ENCODE measurements at places on chromosomes 11 and 22. TPM values are rescaled to one million over a fixed set of nuclear protein-coding genes. Genes with fewer than 3 reads are reported as not detected.

DNA sequence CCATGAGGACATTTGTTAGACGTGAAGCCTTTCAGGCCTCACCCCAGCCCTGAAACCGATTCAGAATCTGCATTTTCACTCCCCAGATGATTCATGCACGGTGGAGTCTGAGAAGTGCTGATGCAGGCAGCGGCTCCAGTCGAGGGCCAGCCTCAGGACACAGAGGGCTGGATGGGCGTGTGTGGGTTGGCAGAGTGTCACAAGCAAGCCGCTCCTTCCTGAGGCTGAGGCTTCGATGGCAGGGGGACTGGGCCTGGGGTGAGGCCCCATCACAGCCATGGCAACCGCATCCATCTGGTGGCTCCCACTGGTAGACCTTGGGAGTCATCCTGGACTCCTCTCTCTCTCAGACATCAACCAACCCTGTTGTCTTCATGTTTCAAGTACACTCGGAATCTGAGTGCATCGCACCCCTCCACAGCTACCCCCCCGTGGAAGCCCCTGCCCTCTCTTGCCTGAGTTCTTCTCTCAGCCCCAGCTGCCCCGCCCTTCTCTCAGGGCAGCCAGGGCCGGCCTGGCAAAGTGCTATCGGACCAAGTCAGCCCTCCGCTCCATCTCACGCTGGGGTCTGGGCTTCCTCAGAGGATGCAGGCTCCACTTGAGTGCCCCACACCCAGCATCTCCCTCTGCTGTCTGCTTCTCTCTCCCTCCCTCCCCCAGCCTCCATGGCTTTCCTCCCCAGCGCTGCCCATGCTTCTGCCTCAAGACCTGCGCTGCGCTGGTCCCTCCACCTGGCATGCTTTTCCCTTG, 10.6 kb downstream of the KCNC1 start:
- H3K36me3 ChIP-seq, result no peaks in the 10 kb centered on the region
- DNase-seq, result no peak
- H3K4me3 ChIP-seq, result no peak overlapping the region
- no peaks in the 10 kb centered on the region for H3K27me3 ChIP-seq

DNA sequence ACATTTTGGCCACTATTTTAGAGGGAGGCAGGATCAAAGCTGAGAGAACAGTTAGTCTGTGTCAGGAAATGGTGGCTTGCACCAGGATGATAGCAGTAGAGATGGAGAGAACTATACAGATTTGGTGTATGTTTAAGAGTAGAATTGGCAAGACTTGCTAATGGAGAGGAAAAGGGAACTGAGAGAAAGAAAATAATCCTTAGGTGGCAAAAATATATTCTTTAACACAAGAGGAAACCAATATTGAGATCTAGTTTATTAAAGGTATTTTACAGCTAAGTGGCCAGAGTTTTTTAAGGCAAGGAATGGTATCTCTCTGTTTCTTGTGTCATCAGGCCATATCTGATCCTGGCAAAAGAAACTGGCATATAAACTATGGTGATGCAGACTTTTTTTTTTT, 278.8 kb downstream of the TMEM135 start:
- H3K27me3 ChIP-seq, result no peaks in the 10 kb centered on the region
- H3K27ac ChIP-seq, result no peak overlapping the region
- peaks cover 6% of the 10 kb centered on the region for H3K36me3 ChIP-seq
- H3K4me1 ChIP-seq, result no peaks in the 10 kb centered on the region
- no peak for DNase-seq

DNA sequence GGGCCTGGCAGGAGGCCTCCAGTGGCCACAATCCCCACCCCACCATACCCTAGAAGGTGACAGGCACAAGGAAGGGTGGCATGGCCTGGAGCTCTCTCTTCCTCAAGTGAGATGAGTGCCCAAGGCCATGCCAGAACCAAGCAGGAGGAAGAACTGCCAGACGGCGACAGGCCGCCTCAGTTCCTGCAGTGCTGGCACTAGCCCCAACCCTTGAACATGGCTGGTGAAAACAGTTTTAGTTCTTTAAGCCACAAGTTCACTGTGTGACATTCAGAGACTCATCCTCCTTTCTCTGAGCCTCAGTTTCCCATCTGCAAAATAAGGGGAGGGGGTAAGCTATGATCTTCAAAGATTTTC, 9.8 kb downstream of the CHRDL2 start:
- H3K27ac ChIP-seq, result no peak overlapping the region
- H3K27me3 ChIP-seq, result no peaks in the 10 kb centered on the region

DNA sequence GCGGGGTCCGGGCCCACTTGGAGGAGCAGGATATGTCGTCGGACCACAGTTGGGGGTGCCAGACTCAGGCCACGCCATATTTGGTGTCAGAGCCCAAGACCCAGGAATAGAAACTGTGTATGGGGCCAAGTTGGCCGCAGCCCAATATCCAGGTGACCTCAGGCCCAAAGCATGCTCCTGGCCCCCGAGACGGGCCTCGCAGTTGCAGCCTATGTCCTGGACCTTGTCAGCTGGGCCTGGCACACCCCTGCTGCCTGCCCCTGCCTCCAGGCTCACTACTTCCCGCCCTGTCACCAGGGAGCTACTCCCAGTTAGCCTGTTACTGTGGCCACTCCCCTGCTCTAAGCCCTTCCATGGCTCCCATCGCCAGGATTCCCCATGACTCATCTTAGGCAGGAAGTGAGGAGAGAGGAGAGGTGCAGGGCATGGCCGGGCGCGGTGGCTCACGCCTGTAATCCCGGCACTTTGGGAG, 23.1 kb downstream of the A4GALT start:
- no peaks in the 10 kb centered on the region for H3K4me1 ChIP-seq
- no peak overlapping the region for H3K27ac ChIP-seq
- H3K4me3 ChIP-seq, result no peak overlapping the region
- H3K27me3 ChIP-seq, result no peaks in the 10 kb centered on the region

DNA sequence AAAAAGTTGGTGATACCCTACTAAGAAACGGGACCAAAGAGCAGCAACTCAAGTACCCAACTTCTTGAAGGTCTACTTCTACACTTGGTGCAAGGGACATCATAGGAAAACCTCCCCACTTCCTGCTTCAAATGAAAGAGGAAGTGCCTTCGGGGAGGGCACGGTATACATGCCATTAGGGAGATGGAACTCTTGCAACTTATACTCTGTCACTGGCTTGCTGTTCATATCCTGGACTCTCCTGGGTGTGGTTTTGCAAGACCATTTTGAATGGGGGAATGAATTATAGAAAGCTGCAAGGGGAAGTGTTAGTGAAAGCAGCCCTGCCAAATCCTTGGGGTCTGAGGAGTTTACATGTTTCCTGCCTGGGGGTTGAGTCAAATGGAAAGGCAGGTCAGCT, 41.9 kb downstream of the CSNK2A3 start:
- H3K27me3 ChIP-seq, result no peaks in the 10 kb centered on the region
- H3K27ac ChIP-seq, result no peak overlapping the region
- DNase-seq, result no peak
- H3K4me1 ChIP-seq, result peaks cover 8% of the 10 kb centered on the region
- no peak overlapping the region for H3K4me3 ChIP-seq

DNA sequence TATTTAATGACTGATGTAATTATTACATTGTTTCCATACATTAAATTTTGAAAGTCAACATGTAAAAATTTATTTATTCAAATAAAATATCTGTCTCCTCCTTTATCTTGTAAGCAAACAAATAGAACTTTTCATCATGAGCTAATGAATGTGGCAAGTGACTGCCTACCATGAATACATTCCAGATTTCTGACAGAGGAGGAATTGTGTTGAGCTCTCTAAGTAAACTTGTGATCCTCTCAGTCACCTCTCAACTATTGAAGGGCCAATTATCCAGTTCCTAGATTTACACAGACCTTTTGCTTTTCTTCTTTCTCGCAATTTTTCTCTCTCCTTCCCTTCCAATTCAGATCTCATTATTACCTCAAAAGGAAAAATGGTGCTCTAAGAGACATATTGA, 21.5 kb downstream of the PRRG4 start:
- no peak for DNase-seq
- no peaks in the 10 kb centered on the region for H3K27me3 ChIP-seq
- H3K27ac ChIP-seq, result no peak overlapping the region
- H3K36me3 ChIP-seq, result no peaks in the 10 kb centered on the region
- H3K4me3 ChIP-seq, result no peak overlapping the region

GRCh38 chr11:569158-569885, 6.9 kb upstream of the PHRF1 start:
- H3K4me1 ChIP-seq, result no peaks in the 10 kb centered on the region
- peak; percentile 80 for DNase-seq
- no peaks in the 10 kb centered on the region for H3K36me3 ChIP-seq
- peak overlapping the region; percentile 51 for H3K27ac ChIP-seq
- H3K4me3 ChIP-seq, result peak overlapping the region; percentile 55
- no peaks in the 10 kb centered on the region for H3K27me3 ChIP-seq

GRCh38 chr11:133228471-133229329, 303.6 kb downstream of the OPCML start:
- DNase-seq, result peak; percentile 21
- H3K4me1 ChIP-seq, result no peaks in the 10 kb centered on the region
- no peaks in the 10 kb centered on the region for H3K27me3 ChIP-seq
- H3K36me3 ChIP-seq, result no peaks in the 10 kb centered on the region
- H3K27ac ChIP-seq, result no peak overlapping the region
- H3K4me3 ChIP-seq, result no peak overlapping the region

DNA sequence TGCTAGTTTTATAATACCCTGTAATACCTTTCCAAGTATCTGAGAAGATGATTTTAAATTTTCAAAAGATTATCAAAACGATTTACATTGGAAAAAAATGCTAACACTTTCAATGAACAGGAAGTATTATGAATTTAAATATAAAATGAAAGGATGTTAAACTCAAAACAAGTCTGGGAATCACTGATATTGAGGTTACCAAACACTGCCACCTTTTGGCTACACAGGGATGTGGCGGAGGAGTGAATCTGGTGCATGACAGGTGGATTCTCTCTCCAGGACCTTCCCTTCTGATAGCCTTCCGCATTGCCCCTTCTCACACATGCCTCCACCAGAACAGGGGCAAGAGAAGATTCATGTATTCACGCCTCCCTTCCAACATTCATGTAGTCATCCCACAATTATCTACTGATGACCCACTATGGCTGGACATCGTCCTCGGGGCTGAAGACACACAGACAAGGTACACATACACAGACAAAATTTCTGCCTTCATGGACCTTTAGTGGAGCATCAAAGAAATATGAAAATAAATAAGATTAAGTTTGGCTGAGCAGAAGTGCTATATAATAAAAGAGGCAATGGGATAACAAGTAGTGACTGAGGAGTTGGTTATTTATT, 34.7 kb downstream of the ATG16L2 start:
- H3K27ac ChIP-seq, result no peak overlapping the region
- no peak overlapping the region for H3K4me3 ChIP-seq
- DNase-seq, result no peak
- H3K36me3 ChIP-seq, result no peaks in the 10 kb centered on the region

GRCh38 chr11:68690671-68691401, 6.5 kb downstream of the GAL start:
- peaks cover 3% of the 10 kb centered on the region for H3K27me3 ChIP-seq
- H3K27ac ChIP-seq, result no peak overlapping the region
- no peak overlapping the region for H3K4me3 ChIP-seq
- DNase-seq, result no peak
- no peaks in the 10 kb centered on the region for H3K36me3 ChIP-seq

DNA sequence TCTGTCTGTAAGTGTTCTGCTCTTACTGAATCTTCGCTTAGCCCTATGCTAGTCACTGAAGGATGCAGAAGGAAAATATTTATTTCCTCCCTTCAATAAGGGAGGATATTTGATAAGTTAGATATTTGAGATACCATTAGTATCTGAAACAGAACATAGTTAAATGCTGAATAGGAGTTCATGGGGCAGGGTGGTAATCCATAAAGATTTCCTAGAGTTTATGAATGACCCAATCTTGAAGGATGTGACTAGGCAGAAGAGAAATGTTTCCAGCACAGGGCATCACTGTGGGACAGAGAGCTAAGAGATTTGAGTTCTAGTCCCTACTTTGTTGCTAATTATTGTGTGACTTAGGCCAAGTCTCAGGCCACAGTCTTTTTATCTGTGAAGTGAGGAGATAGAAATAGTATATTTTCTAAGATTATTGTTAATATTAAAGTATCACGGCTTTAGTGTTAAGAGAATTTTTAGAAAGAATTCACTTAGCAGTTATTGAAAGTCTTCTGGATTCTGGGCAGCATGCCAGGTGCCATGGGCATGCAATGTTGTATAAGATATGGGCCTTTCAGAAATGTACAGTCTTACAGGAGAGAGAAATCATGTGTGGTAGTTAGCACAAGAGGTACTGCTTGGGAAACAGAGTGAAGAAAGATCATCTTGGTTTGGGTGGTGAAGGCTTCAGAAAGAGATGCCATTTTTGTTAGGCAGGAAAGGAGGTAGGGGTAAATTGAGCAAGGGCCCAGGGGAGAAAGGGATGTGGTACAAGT, 24.0 kb downstream of the SWAP70 start:
- H3K27ac ChIP-seq, result no peak overlapping the region
- no peaks in the 10 kb centered on the region for H3K27me3 ChIP-seq
- H3K36me3 ChIP-seq, result peaks cover 3% of the 10 kb centered on the region
- peaks cover 12% of the 10 kb centered on the region for H3K4me1 ChIP-seq
- peak; percentile 28 for DNase-seq
- no peak overlapping the region for H3K4me3 ChIP-seq

- H3K27me3 ChIP-seq, result no peaks in the 10 kb centered on the region
- no peak overlapping the region for H3K4me3 ChIP-seq
- no peak overlapping the region for H3K27ac ChIP-seq
- no peaks in the 10 kb centered on the region for H3K36me3 ChIP-seq
Observed at GRCh38 chr11:69380921-69381581, 87.1 kb downstream of the MYEOV start.

- no peaks in the 10 kb centered on the region for H3K27me3 ChIP-seq
- DNase-seq, result no peak
- peaks cover 53% of the 10 kb centered on the region for H3K36me3 ChIP-seq
Observed at GRCh38 chr22:50444663-50445062, 30.2 kb downstream of the SBF1 start.

GRCh38 chr22:44391015-44391414, 78.3 kb upstream of the SHISAL1 start:
- no peak overlapping the region for H3K4me3 ChIP-seq
- H3K36me3 ChIP-seq, result no peaks in the 10 kb centered on the region
- no peaks in the 10 kb centered on the region for H3K27me3 ChIP-seq
- no peak overlapping the region for H3K27ac ChIP-seq

GRCh38 chr11:6747097-6747668, 24.6 kb downstream of the OR2AG2 start:
- no peak overlapping the region for H3K4me3 ChIP-seq
- no peaks in the 10 kb centered on the region for H3K27me3 ChIP-seq
- DNase-seq, result no peak
- H3K4me1 ChIP-seq, result no peaks in the 10 kb centered on the region

COMT gene
- 49.0 TPM for total RNA-seq

ZP1 gene
- not detected for total RNA-seq

NCAM1 gene
- 19.6 TPM for total RNA-seq

OR2AT4 gene
- not detected for total RNA-seq

CASP4 gene
- total RNA-seq, result 34.8 TPM

SORL1 gene
- total RNA-seq, result 17.4 TPM

TLCD5 gene
- total RNA-seq, result 3.5 TPM

NAALAD2 gene
- total RNA-seq, result 1.8 TPM

GSTT2B gene
- 9.9 TPM for total RNA-seq

CACNA1I gene
- 0.09 TPM for total RNA-seq

APOA5 gene
- total RNA-seq, result 0.60 TPM
